ENCODE measurements at places on chromosomes 3 and 15.

GRCh38 chr3:194163697-194164096 lies 27.7 kb downstream of the HES1 start:
- DNase-seq, result no peak

DNA sequence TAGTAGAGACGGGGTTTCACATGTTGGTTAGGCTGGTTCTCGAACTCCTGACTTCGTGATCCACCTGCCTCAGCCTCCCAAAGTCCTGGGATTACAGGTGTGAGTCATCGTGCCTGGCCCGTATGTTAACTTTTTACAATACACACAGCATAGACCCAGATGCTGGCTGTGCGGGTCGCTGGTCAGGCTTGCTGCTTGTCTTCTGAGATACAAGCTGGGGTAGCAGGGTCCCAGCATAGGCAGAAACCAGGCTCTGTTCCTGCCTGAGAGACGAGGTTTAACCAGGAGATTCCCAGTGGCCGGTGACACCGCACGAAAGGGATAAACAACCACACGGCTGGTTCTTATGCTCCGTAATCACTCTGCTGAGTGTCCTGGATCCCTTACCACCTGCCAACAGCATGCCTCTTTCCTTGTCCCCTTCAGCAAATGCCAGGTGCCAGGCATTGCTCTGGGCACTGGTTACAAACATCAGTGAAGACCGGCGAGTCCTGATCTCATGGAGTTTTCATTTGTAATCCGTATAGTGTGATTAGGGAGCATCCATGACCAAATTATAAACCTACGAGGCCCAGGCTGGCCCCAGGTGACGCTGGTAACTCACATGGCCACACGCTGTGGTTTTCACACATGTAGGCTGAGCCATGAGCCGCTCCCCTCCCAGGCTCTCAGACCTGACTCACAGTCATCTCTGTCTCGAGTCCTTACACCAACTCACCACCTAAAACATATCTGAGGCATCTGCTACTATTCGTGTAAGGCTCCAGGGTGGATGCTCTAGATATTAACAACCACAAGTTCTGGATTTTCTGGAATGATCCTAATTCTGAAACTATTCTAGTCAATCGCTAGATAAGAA lies 125.7 kb downstream of the PDZRN3 start:
- DNase-seq, result no peak

- DNase-seq, result no peak
Observed at GRCh38 chr15:59553879-59554735, 57.5 kb upstream of the GCNT3 start.

GRCh38 chr15:69812861-69813261 lies 284.9 kb downstream of the TLE3 start:
- no peak for DNase-seq

DNA sequence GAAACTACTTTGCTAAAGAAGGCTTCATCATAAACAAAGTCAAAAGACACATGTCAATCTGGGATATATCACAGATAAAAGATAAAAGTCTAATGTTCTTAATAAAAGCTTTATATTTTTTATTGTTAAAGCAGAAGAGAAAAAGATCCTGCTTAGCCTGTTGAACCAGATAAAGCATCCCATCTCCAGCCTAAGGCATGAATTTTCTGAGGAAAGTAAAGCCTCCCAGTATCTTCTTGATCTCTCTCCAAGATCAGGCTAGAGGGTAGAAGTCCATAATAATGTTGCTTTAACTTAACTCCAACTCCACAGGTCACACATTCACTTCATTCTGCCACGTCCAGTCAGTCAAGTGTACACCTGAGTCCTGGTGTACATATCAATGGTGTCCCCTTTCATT lies 14.2 kb downstream of the ARL14 start:
- DNase-seq, result no peak

DNA sequence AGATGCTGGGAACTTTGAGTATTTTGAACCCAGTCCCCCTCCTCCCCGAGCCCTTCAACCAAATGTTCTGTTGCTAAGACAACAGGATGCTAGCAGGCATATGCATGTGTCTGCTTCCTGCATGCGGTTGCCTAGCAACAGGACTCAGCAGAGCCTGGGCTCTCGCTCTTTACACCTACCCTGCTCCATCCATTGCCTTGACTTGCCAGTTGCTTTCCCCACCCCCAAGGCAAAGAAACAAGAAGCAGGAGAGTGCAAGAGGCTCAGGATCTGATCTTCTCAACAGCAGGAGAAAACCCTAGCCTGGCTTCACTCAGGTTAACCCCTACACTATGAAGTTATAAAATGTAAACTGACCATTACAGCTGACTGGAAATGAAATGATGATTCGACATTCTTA lies 393.0 kb downstream of the IGSF11 start:
- DNase-seq, result no peak

- no peak for DNase-seq
Observed at GRCh38 chr15:49507261-49507660, 84.2 kb downstream of the FGF7 start.

- no peak for DNase-seq
Observed at GRCh38 chr15:61831505-61831921, 228.7 kb downstream of the VPS13C start.

- no peak for DNase-seq
Observed at GRCh38 chr3:61547625-61548024, 13.7 kb upstream of the PTPRG start.

DNA sequence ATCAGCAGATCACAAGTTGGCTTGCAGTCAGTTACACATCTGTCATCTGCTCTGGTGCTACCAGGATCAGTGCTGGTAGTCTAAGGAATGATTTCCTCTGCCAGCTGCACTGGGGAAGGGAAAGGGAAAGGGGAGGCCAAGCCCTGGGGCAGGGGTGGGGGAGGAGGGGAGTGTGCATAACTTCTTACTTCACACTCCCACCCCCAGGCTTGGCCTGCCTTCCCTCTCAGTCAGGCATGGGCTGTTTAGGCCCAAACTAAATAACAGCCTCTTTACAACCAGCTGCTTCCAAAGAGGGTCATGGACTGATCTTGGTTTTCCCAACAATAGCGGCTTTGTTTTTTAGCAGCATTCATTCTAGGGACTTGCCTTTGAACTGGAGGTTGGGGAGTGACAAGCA lies 86.1 kb upstream of the PSMD6 start:
- no peak for DNase-seq

- DNase-seq, result no peak
Observed at GRCh38 chr15:60520825-60521368, 42.0 kb upstream of the ICE2 start.

- no peak for DNase-seq
Observed at GRCh38 chr3:123725652-123726400, 141.0 kb upstream of the HACD2 start.

- no peak for DNase-seq
Observed at GRCh38 chr15:101773496-101774100, 29.7 kb upstream of the OR4F6 start.

- DNase-seq, result no peak
Observed at GRCh38 chr3:71265365-71265915, 318.1 kb downstream of the FOXP1 start.

GRCh38 chr15:69265347-69265955 lies 33.3 kb upstream of the PAQR5 start:
- peak; percentile 7 for DNase-seq

- no peak for DNase-seq
Observed at GRCh38 chr15:81184188-81184587, 12.5 kb upstream of the IL16 start.

DNA sequence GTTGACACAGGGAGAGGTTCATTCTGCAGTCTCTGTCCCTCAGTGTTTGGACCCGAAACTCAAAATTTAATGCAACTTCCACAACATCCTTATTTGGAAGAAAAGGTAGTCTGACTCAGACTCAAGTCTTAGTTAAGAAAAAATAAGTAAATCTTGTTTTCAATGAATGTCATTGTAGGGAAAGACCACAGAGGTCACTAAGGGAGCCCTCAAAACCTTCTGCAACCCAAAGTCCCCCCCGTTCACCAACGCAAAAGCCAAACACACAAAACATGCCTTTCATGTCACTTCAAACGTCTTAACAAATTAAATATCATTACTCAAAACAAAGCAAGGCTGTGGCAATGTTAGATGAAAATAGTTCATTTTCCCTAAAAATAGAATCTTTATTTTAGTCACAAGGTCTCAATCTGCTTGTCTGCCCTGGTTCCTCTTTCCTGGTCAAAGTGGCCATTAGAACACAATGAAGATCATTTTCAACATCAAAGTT lies 20.9 kb upstream of the SSUH2 start:
- no peak for DNase-seq

DNA sequence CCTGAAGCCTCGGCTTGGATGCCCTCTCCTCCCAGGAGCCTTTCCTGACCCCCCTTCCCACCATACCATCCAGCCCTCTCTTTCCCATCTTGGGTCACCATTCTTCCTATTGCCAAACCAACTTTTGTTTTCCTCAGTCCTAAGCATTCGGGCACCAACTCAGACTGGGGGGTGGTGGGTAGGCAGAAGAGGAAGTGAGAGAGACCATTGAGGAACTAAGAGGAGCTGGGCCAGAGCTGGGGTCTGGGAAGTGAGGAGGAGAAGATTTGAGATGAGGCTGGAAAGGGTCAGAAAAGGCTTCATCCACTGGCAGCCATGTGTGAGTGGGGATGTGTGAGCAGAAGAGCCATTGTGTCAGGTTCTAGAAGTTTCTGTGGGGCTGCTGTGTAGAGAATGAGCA lies 37.7 kb downstream of the TKT start:
- no peak for DNase-seq

DNA sequence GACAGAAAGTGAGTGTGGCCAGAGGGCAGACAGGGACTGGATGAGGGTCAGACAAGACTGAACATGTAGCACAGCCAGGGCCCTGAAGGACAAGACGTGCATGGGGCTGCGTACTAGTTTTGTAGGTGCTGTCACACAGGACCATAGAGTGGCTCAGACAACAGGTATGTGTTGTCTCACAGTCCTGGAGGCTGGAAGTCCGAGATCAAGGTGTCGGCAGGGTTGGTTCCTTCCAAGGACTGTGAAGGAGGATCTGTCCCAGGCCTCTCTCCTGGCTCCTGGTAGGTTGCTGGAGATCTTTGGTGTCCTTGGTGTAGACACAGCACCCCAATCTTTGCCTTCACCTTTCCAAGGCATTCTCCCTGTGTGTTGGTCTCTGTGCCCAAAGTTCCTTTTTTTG lies 136.4 kb downstream of the SRGAP3 start:
- DNase-seq, result no peak

DNA sequence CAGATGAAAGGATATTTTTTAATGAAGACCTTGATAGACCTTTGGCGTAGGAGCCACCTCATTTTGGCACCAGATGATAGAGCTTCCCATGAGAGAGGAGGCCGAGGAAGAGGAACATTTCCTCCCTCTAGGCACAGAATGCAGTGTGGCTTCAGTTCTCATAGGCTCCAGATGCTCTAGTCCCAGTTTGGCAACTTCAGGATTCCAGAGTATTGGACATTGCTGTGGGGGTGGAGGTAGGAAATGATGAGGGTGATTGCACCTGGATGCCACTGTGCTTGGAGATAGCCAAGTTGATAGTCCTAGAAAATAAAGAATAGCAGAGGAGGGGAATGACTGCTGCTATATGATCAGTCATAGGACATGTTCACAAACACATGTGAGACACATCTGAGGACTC lies 58.3 kb upstream of the KY start:
- no peak for DNase-seq

DNA sequence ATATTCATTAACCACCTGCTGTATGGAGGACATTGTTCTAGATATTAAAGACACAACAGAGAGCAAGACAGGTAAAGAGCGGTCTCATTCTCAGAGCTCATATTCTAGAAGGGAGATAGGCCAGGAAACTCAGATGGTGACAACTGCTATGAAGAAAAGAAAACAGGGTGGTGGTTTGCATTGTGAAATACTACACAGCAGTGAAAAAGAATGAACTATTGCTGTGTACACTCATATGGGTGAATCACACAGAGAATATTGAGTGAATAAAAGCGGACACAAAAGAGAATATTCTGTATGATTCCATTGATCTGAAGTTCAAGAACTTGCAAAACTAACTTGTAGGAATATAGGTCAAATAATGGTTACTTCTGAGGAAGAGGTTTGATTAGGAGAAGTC lies 76.7 kb downstream of the TOP2B start:
- no peak for DNase-seq

GRCh38 chr3:4425707-4426106 lies 41.4 kb downstream of the SUMF1 start:
- DNase-seq, result no peak

DNA sequence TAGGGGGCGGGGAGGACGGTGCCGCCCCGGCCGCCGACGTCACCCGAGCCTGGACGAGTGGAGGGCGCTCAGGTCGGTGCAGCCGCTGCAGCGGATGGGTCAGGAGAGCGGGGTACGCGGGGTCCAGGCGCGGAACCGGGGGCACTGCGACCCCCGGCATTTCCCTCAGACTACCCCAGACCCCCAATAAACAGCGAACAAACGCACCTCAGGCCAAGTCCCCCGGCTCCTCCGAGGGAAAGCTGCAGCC lies 78.9 kb downstream of the IQSEC1 start:
- no peak for DNase-seq

DNA sequence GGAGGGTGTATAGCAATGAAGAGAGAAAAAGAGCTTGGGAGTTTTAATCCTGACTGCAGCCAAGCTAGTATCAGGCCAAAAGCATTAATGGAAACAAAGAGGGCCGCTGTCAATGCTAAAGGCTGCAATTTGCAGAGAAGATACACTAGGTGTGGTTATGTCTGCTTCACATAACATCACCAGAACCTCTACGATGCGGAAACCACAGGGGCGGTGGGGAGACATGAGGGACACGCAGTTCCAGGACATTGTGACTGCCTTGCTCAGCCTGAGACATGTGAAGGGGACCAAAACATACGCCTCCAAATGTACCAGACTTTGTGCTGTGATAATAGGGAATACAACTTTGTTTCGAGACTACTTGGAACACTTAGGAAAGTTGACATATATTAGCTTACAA lies 88.4 kb downstream of the APBA2 start:
- no peak for DNase-seq

GRCh38 chr15:48935236-48935635 lies 28.5 kb downstream of the SHC4 start:
- DNase-seq, result no peak

DNA sequence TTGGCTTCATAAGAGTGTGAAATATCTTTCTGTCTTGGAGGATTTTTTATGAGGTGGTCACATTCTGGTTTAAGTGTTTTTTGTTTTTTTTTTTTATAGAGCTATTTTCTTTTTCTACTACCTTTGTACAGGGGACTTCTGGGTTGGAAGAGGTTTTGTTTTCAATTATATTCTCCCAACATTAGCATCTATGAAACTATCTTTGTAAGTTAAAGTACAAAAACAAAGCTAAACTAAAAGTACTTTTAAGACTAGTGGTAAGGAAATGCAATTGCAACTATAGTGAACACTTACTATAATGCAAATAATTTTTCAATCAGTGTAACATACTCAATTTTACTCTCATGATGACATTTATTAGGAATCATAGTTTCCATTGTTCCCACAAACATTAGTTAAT lies 688.2 kb downstream of the SI start:
- no peak for DNase-seq

- DNase-seq, result peak; percentile 38
Observed at GRCh38 chr15:66617137-66618090, 51.6 kb upstream of the LCTL start.

GRCh38 chr3:116260491-116260890 lies 184.8 kb downstream of the LSAMP start:
- no peak for DNase-seq

GRCh38 chr3:54932606-54933005 lies 4.7 kb upstream of the LRTM1 start:
- DNase-seq, result no peak
